ENCODE measurements at places on chromosomes 6 and 20. TPM values are rescaled to one million over a fixed set of nuclear protein-coding genes. Genes with fewer than 3 reads are reported as not detected.

DNA sequence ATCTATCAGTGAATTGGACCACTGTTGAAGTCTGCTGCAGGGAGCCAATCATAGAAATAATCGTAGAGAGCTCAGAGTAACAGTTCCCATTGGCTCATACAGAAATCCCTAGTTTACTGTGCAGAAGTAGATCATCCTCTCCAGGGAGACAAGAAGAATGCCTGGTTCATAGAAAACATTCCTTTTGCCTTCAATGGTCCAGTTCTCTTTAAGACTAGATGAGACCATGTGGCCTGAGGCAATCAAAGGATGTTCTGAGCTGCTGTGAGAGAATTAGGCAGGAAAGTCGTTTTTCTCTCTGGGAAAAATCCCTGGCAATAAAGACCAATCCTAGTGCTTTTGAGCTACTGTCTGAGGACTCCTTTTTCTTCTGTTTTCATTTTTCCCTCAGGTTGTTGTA is 208.4 kb downstream of the CENPW start:
- DNase-seq, result no peak

GRCh38 chr20:15637950-15638754 is 935.1 kb downstream of the KIF16B start:
- DNase-seq, result no peak

DNA sequence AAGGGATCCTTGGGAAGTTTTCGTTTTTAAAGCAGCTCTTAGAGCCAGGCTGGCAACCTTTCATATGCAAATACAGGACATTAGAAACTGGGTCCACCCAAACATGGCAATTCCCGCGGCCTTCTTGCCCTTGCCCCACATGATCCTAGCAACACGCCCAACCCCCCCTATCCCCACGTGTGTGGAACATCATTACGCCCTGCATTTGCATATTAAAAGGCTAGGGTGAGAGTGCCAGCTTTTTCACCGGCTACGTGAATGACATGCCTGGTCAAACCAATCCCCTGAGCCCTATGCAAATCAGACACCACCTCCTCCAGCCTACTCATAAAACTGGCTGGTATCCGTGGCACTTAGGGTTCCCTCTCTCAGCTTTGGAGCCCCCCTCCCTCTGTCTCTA is 88.1 kb downstream of the TNFRSF21 start:
- DNase-seq, result no peak

- no peak for DNase-seq
These were observed 241.6 kb upstream of the BTBD3 start for GRCh38 chr20:11675920-11676629.

The NKX2-4 gene
- not detected for polyA plus RNA-seq
